ENCODE measurements at places on chromosomes 4 and X.

GRCh38 chrX:1492421-1493012 is 39.8 kb upstream of the ASMTL start:
- no peak for DNase-seq

DNA sequence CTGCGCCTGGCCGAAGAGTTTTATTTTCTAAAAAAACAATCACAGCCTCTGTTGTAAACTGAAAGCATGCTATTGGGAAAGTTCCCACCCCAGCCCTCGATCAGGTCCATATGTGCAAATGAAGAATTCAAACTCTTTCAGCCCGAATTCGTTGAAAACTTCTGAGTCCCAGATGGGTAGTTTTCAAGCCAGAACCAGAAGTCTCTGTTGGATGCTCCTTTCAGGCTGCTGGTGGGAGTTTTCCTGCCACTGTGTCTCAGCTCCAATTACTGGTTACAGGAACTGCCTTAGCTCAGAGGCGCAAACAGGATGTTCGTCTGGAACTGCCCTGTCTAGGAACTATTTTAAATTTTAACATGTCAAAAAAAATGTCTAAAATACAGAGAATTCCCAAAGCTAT is 9.3 kb upstream of the ALG13 start:
- no peak for DNase-seq

DNA sequence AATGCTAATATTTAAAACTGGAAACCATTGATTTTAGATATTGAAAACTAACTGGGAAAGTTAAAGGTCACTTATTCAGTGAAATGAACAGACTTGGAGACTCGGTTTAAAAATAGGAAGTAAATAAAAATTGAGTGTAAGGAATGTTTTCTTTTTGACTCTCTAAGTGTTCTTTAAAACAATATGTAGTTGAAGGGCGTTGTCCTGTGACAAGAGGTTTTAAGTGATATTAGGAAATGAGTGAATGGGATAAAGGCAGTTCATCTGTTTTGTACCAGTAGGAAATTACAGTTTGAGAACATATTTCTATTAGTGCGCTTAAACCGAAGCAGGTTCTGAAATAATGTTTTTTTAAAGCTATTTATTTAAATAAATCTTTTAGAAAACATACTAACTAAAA is 77.2 kb downstream of the ARFIP1 start:
- no peak for DNase-seq

DNA sequence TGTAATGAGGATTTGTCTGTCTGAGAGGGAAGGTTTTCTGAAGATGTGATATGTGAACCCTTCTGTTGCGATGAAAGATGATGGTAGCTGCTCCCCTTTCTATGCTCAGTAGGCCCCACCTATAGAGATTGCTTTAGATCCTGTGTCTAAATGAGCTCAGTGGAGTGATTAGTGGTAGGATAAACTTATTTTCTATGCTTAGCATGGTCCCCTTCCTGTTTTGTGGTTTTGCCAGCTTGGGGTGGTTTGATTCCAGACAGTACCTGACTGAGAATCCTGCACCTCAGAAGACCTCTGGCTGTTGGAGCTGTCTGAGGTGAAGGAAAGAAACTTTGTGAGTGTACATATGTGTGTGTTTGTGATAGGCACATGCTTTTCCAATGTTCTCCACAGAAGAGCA is 17.7 kb downstream of the MSN start:
- DNase-seq: no peak

DNA sequence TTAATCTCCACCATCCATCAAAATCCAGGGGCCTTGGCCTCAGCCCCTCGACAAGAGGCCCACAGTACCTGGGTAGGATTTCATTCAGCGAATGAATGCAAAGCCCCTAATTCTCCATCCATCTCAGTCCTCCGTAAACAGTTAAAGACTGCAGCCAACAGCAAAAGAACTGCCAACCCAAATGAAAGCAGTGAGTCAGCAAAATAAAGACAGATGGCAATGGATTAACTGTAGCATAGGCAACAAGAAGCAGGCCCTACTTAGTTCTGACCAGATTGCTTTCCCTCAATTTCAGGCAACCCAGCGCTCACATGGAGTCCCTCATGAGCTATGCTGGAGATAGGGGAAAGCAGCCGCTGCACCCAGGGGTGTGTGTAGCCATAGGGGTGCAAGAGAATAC is 21.4 kb downstream of the PLAC1 start:
- no peak for DNase-seq

GRCh38 chr4:22593933-22594332 is 78.1 kb upstream of the ADGRA3 start:
- no peak for DNase-seq

GRCh38 chr4:10201381-10202223 is 85.0 kb upstream of the WDR1 start:
- no peak for DNase-seq

DNA sequence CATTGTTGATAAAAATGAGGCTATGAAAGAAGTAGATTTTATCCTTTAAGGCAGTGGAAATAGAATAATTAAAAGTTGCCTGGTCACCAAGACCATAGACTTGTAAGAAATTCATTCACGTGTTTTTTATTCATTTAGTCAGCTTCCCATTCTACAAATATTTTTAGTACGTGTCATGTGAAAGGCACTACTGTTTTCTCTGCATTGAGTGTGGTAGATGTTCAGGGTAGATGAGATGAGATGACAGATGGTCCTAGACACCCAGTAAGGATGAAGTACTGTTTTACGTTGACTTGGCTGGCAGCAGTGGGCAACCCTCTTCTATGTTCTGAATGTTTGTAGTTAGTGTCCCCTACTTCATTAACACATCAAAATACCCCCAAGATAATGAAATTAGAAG is 228.1 kb downstream of the ARHGAP24 start:
- no peak for DNase-seq

DNA sequence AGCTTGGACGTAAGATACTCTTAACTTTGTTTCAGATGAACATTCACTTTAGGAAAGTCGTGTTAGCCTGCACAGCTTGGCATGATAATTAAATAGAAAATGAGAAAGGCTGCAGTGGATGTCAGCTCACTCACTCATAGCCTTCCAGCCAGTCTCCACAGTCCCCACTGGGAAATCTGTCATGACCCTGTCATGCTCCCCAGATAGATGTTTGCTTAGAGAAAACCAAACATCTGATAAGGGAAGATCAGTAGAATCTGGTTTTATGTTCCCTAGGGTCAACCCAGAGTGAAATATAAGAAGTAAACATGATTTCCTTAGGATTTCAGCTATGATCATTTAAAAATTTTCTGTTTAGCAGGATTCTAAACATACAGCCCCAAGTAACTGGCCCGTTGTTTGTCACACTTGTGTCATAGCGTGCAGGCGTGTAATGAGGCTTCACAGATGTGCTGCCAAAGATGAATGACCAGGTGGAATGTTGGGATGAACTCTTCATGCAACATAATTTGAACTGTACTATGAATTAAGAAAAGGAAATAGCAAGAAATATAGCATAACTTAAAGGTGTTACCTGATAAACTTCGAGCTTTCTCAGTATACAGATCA is 180.1 kb downstream of the BANK1 start:
- no peak for DNase-seq

- DNase-seq: no peak
These were observed 46.9 kb upstream of the PABPC1L2A start for GRCh38 chrX:73126240-73126639.

DNA sequence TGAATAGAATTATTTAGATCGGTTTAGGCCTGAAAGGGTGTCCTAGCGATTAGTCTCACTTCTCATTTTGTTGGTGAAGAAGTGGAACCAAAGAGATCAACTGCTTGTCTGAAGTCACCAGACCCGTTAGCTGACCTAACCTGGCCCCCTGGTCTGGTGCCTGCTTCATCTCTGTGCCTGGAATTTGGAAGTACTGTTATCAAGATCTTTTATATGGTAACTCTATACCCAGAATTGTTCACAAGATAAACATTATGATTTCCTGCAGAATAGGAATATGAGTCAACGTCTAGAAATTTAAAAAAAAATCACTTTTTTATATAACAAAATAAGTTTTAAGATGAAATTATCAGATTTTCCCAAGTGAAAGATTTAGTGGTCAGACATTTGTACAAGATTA is 37.2 kb downstream of the LRP2BP start:
- DNase-seq: peak; percentile 58
